ENCODE measurements at places on chromosomes 3 and 15. TPM values are rescaled to one million over a fixed set of nuclear protein-coding genes. Genes with fewer than 3 reads are reported as not detected.

AHSG gene
- not detected for total RNA-seq

ISY1 gene
- total RNA-seq: 52.9 TPM

GLCE gene
- 3.9 TPM for total RNA-seq

GPR87 gene
- not detected for total RNA-seq

TNNC1 gene
- total RNA-seq: not detected

TEX9 gene
- total RNA-seq: 31.3 TPM

ABTB1 gene
- 36.1 TPM for total RNA-seq

UBA7 gene
- 216 TPM for total RNA-seq

CAV3 gene
- not detected for total RNA-seq

LRRC58 gene
- total RNA-seq: 16.8 TPM

NEO1 gene
- 2.3 TPM for total RNA-seq

KAT2B gene
- 35.9 TPM for total RNA-seq

PCOLCE2 gene
- not detected for total RNA-seq

SCAANT1 gene
- not detected for total RNA-seq

TRIM42 gene
- total RNA-seq: not detected

C15orf61 gene
- 4.2 TPM for total RNA-seq

PLCH1 gene
- 0.27 TPM for total RNA-seq

PLSCR5 gene
- total RNA-seq: not detected

ZMYND10 gene
- total RNA-seq: 0.64 TPM

NRG4 gene
- 0.93 TPM for total RNA-seq

ZSCAN2 gene
- total RNA-seq: 16.0 TPM

LRRK1 gene
- 43.5 TPM for total RNA-seq

GOLGA8S gene
- total RNA-seq: 0.09 TPM

DTWD1 gene
- total RNA-seq: 21.4 TPM

C3orf62 gene
- 5.3 TPM for total RNA-seq

FGD5 gene
- total RNA-seq: not detected

MYLK gene
- not detected for total RNA-seq

CCR3 gene
- total RNA-seq: not detected

SNAP23 gene
- total RNA-seq: 123 TPM

CFAP20DC gene
- total RNA-seq: 1.6 TPM

GRK7 gene
- not detected for total RNA-seq

POPDC2 gene
- total RNA-seq: 5.5 TPM

PGBD4 gene
- 5.3 TPM for total RNA-seq

ERICH6 gene
- total RNA-seq: not detected

MGLL gene
- 16.7 TPM for total RNA-seq

GJD2 gene
- total RNA-seq: not detected

PDZRN3 gene
- total RNA-seq: not detected

THRB gene
- total RNA-seq: 0.31 TPM

TMEM115 gene
- 19.6 TPM for total RNA-seq

NOX5 gene
- 0.09 TPM for total RNA-seq

PLA2G4E gene
- not detected for total RNA-seq

GPR149 gene
- not detected for total RNA-seq

APOD gene
- total RNA-seq: 0.20 TPM

SIDT1 gene
- 44.9 TPM for total RNA-seq

Measured in activated B cell treated with CpG ODN at 0.5 μM for 24 hours (primary cell).